Stimulated activated CD4-positive, alpha-beta T cell treated with anti-CD3 and anti-CD28 coated beads, Interleukin-1b, Interleukin-23, amount 100 ng/mL, for 1 hour (primary cell): ENCODE measurements at places on chromosomes 4 and X.

- no peak for DNase-seq
Observed at GRCh38 chr4:2338754-2339457, 77.0 kb upstream of the MXD4 start.

DNA sequence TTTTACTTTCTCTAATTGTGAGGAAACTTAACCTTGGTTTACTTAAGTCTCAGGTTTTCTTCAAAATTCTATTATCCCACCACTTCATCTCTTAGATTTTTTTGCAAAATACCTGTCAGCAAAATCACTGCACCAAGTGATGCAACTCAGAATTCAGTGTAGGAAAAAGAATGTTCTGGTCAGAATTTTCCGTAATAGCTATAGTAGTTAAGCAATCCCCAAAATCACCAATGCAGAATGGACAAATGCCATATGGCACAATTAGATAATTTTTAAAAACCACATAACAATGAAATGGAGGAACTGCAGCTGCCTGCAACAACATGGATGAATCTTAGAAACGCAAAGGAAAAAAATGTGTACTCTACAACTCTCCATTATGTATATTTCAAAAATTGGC is 373.1 kb downstream of the NAF1 start:
- no peak for DNase-seq

DNA sequence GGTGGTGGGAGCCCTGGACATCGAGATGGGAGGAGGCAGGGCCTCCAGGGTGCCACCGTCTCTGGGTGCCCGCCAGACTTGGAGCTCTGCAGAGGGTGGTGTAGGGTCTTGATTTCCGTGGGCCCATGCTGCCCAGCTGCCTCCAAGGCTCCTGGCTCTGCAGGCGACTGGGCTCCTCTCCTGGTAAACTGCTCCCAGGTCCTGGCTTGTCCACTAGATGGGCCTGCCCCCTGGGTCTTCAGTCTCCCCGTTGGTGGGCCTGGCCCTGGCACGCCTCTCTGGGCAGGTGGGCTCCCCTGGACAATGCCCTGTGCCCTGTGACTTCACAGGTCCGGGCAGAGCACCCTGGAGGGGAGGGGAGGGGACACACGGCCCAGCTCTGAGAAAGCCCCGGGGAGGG is 7.7 kb downstream of the FGFR3 start:
- no peak for DNase-seq

- no peak for DNase-seq
Observed at GRCh38 chr4:150572704-150573504, 9.0 kb upstream of the MAB21L2 start.

DNA sequence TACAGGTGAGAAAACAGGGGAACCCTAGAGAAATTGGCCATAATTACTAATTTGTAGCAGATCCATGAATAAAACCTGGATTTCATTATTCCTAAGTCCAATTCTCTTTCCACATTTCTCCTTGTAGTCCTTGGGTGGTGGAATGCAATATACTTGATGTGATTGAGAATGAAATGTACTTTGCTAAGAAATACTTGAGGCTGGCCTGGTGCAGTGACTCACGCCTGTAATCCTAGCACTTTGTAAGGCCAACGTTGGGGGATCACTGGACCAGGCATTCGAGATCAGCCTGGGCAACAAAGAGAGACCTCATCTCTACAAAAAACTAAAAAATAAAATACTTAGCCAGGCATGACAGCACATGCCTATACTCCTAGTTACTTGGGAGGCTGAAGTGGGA is 15.9 kb downstream of the TMEM184C start:
- DNase-seq = no peak

DNA sequence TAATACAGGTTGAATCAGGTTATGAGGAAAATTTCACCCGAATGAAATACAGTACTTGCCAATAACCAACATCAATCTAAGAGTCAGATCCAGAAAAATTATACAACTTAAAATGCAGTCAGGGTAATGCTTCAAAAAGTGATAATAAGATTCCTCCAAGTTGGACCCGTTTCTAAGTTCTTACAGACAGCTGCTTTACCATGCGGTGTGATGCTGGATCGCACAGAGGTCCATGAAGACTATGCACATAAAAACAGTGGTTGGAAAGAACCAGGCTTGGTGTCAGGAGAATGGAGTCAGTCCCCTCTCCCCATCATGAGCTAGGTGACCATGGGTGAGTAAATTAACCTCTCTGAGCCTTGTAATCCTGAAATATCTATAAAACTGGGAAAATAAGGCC is 261.3 kb downstream of the QDPR start:
- no peak for DNase-seq

DNA sequence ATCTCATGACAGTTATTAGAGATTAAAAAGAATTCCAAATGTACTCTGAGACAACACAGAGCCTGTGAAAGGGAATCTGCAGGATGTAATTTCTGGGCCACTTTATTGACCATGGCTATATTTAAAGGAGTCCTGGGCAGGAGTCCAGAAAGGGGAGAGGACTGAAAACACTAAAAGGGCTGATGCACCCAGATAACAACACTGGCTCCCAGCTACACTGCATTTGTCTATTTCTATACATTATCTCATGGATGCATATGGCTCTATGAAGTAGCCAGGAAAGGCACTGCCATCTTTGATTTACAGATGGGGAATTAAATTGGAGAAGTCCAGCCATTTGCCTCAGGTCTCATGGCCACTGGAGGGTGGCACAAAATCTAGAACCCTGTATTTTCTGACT is 56.0 kb downstream of the MED28 start:
- no peak for DNase-seq

- no peak for DNase-seq
Observed at GRCh38 chrX:1134976-1135375, 77.5 kb downstream of the CRLF2 start.

GRCh38 chrX:40057405-40057804 is 40.4 kb downstream of the BCOR start:
- DNase-seq = no peak

GRCh38 chr4:74608151-74608949 is 163.4 kb downstream of the AREG start:
- no peak for DNase-seq

DNA sequence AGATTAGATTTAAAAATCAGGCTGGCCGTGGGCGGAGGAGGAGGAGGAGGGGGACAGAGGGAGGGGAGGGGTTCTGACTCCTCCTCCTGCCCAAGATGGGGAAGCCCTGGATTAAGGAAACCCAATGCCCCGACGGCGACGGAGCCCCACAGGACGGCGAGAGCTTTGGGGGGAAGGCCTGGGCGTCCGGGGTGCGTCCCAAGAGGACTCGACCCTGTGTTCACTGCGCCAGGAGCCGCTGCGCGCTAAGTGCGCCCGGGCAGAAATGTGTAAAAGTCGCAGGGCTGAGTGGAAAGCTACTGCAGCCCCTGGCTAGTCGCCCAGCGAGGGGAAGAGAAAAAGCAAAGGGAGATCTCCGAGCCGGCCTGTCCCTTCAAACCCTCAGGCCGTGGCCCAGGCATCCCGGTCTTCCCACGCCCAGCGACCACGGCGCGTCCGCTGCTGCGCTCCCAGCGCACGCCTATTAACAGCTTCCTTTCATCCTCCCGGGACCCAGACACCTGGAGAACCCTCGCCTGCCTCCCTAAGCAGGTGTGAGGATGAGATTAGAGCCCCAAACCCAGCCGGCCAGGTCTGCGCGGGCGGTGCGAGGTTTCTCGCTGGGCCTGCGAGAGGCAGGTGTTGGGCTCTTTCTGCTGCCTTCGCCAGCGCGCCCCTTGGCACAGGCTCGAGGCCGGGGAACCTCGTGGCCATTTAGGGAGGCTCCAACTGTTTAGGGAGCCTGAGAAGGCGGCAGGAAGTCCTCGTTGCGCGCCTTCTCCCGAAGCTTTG is 1.4 kb upstream of the RPS6KA3 start:
- DNase-seq = no peak

GRCh38 chr4:38856524-38857337 is at the start of gene TLR6:
Gene TLR6, minus strand, starts transcription at chr4:38856817. Its CDS starts 27,344 bp downstream, at chr4:38829473.
- peak; percentile 44 for DNase-seq

DNA sequence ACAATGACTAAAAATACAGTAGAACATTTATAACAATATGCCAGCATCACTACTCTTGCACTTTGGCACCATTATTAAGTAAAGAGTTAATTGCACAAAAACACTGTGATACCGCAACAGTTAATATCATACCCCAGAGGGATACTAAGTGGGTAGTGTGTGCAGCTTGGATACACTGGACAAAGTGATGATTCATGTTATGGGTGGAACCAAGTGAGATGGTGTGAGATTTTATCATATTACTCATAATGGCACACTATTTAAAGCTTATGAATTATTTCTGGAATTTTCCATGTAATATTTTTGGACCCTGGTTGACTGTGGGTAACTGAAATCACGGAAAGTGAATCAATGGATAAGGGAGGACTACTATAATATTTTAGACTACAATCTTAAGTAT is 265.3 kb downstream of the PCDH18 start:
- no peak for DNase-seq

DNA sequence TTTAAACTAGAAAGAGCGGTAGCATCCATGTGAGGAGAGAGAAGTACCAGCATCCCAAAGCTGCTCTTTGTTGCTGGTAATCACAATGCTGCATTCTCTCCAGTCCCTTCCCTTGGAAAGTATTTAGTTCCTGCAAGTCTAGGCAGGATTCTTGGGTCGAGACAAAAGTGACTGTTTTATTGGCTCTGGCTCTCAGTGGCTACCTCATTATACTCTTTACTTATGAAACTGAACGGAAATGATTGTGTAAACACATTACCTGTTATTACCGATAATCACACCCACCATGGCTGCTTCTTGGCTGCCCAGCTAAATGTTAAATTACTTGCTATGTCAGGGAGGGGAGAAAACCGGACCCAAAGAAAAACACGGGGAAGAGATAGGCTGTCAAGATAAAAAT is 26.2 kb downstream of the ATXN3L start:
- no peak for DNase-seq

GRCh38 chr4:55512922-55513571 is 33.7 kb downstream of the CLOCK start:
- no peak for DNase-seq

DNA sequence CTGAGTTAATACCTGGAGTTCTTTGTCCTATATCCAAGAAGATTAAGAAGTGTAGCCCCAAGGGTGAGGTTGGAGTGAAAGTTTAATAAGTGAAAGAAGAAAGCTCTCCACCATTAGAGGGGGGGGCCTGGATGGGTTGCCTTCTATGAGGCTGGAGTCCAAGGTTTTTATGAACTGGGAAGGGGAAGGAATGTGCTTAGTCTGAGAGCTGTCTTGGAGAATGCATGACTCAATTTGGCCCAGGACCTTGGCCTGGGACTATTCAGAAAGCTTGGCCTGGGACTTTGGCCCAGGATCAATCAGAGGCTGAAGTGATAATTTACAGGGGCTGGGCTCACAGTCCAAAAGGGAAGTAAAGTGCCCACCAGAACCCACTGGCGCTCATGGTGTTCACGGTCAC is 1049.0 kb upstream of the GRIA3 start:
- no peak for DNase-seq

- DNase-seq = no peak
Observed at GRCh38 chr4:17232566-17233253, 279.2 kb downstream of the QDPR start.

DNA sequence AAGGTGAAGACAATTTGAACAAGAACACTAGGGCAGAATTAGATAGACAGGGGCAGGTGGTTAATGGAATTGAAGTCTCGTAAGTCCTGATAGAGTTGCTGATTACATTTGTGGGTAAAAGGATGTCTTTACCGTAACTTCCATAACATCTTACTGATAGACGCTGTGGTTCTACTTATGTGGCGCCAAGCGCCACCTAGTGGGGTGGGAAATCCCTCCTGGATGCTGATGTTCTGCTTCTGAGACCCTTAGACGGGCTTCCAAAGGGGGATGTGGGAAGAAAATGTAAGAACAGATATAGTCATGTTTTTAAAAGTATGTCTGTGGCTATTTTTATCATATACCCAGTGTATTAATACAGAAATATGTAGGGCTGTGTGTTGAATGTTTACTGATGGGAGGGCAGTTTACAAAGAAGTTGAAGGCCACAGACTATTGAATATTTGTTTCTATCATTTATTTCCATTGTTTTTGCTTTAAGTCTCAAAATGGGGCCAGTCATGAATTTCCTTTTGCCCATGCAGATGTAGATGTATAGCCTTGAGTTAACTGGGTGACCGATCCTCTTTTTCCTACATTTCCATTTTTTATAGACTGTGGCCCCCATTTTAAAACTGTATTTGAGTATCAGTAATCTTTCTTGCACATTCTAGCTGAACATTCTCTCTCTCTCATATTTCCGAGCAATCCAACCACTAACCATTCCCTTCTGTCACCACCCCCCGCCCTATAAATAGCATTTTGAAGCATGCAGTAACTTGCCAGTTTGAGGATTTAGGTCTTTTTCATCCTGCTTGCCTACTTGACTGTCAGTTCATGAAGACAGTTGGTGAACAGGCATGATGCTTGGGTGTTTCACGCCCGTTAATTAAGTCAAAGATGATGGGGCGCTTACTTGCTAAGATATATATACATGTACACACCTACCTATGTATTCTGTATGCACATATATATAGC is 12.1 kb upstream of the TLR8 start:
- peak; percentile 16 for DNase-seq

- DNase-seq = no peak
Observed at GRCh38 chrX:8873102-8873501, 71.9 kb upstream of the FAM9A start.

DNA sequence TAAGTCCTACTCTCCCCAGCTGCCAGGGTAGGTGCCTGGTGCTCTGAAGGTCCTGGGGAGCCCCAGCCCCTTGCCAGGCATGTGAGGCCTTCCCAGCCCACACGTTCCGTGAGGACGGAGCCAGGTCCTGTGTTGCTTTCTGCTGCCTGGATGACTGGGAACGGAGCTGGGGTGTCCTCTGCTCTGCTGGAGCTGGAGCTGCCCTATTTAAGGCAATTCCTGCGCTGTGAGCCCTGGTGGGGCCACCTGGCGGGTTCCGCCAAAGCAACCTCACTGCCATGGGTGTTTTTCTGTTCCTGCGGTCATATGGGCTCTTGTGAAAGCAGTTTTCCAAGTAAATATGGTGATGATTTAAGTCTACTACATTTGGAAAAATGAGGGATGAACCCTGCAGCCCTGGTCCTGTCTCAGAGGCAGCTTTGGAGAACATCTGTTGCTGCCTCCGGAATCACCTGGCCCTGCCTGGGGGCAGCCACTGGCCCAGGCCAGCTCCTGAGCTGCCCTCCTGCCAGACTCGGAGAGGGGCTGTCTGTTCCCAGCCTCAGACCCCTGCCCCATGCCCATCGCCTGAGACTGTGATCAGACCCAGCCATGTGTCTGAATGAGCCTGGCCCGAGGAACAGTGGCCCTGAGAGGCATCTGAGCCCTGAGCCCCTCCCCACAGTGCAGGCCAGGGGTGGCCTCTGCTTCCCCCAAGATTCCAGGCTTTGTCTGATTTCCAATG is 33.2 kb downstream of the FGFRL1 start:
- no peak for DNase-seq

GRCh38 chrX:86137071-86137470 is 11.2 kb upstream of the DACH2 start:
- DNase-seq = no peak

DNA sequence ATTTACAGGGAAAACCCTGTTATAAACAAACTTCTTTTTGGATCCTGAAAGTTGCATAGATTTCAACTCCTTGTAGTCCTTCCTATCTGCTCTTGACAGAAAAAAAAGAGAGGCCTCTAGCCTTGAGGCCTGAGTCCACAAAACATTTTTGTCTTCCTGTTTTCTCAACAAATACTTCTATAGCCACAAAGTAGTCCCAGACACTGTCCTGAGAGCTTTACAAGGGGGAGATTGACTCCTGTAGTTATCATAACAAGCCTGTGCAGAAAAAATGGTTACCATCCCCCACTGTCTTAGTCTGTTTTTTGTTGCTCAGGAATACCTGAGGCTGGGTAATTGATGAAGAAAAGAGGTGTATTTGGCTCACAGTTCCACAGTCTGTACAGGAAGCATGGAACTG is 35.2 kb downstream of the PCDH7 start:
- no peak for DNase-seq
